HS-5 (cell line): ENCODE measurements at places on chromosomes 3 and 15.

- no peak for DNase-seq
Observed at GRCh38 chr3:185422677-185423076, 59.7 kb downstream of the MAP3K13 start.

DNA sequence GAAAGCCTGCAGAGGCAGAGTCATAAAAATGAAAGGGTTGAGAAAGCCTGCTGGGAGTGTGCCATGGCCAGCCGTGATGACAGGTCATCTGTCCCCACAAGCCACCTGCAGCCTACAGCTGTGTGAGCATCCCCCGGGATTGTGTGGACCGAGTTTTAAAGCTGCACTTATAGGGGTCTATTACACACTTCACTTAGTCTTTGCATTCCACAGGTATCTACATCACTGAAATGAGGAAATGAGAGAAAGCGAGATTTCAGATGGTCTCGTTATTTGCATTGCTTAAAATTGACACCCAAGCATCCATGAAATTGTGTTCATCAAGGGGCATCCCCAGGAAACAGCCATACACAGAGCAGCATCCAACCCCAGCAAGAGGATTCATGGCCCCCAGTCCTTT is 137.6 kb upstream of the TRIM42 start:
- DNase-seq, result no peak

DNA sequence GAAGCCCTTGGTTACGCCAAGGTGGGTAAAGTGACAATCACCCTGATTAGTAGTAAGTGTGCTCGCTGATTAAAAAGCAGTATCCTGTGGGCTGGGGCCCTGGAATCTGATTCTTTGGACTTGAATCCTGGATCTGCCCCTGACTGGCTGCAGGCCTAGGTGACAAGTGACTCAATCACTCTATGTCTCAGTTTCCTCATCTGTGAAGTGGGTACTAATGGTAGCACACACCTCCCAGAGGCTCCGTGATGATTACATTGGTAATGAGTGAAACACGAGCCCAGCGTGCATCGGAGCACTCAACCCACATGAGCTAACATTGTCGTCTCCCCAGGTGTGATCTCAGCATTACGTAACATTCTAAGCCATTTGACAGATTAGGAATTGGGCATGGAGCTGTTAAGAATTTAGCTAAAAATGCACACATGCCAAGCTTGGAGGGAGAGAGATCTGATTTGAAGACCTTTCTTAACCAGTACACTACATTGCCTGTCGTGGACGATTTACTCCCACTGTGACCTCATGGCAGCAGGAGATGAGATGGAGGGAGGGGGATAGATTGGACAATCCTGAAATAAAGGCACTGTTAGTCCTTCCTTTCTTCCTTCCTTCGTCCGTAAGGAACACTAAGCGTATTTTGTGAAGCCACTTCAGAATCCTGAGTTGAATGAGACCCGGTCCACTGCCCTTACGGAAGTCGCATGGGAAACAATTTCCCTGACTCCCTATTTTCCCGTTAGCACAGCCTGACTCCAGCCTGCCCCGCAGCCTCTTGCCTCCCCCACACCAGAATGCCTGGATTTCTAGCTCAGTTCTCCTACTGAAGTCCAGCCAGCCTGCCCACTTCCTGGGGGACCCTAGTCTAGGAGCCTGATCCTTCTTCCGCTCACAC is 32.1 kb downstream of the MGLL start:
- DNase-seq, result no peak

DNA sequence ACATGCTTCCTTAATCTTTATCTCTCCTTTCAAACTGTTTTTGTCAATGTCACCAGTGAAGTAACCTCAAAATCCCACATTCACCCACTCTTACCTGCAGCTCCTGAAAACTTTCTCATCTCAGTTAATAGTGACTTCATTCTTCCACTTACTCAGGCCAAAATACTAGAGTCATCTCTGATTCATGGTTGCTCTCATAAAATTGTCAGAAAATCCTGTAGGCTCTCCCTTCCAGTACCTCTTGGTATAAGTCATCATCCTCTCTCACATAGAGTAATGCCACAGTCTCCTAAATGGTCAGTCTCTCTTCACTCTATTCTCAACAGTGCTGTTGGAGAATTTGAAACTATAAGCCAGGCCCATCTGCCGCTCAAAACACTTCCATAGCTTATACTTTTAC is 34.9 kb upstream of the POU1F1 start:
- DNase-seq, result peak; percentile 46

- DNase-seq, result no peak
Observed at GRCh38 chr15:32886459-32886858, 168.7 kb downstream of the GREM1 start.

- no peak for DNase-seq
Observed at GRCh38 chr15:74134387-74135027, 4.1 kb downstream of the ISLR2 start.

- DNase-seq, result no peak
Observed at GRCh38 chr15:82923744-82924143, 28.8 kb downstream of the HOMER2 start.

DNA sequence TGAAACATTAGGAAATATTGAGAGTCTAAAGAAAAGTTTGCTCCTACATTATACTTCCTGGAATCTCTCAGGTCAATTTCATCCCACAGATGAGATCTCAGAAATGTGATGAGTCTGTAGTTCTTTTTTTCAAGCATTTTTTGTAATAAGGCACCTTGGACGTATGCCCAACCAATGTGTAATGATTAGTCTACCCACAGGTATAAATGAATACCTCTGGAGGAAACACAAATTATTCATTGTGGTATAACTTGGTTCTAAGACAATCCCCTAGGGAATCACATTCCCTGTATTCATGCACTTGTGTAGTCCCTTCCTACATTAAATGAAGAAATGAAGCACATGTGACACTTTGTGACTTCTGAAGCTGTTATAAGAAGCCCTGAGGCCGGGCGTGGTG is 596.2 kb upstream of the UBE2E2 start:
- peak; percentile 30 for DNase-seq

DNA sequence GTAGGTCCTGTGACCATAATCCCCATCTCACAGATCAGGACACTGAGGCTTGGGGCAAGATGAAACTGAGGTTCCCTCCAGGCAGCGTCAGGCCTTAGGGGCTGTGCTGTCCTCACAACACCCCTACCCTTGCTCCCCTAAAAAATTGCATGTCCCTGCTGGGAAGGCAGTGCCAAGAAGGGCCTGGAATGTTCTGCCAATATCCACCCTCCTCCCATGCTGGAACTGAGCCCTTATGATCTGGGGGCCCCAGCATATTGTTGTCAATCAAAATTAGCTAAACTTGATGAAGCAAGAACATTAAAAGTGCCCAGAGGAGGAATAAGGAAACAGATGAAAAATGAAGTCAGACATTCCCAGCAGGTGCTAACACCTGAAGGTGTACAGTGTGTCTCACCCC is 13.4 kb upstream of the RTP3 start:
- no peak for DNase-seq

DNA sequence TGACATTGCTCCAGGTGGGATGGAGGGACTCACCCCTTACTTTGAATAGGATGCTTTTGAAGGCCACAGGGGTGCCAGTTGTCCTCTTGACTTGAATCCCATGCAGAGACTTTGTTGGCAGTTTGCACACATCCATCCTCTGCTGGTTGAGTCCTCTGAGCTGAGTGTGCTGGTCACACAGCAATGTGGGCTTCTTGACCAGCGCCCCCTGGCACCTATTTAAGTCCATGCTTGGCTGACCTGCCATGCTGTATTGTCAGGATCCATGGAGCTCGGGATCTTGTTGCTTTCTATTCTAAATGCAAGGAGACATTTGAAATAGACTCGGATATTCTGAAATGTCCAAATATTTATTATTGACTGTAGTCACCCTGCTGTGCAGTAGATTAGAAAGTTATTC is 19.8 kb downstream of the RAB7A start:
- no peak for DNase-seq

DNA sequence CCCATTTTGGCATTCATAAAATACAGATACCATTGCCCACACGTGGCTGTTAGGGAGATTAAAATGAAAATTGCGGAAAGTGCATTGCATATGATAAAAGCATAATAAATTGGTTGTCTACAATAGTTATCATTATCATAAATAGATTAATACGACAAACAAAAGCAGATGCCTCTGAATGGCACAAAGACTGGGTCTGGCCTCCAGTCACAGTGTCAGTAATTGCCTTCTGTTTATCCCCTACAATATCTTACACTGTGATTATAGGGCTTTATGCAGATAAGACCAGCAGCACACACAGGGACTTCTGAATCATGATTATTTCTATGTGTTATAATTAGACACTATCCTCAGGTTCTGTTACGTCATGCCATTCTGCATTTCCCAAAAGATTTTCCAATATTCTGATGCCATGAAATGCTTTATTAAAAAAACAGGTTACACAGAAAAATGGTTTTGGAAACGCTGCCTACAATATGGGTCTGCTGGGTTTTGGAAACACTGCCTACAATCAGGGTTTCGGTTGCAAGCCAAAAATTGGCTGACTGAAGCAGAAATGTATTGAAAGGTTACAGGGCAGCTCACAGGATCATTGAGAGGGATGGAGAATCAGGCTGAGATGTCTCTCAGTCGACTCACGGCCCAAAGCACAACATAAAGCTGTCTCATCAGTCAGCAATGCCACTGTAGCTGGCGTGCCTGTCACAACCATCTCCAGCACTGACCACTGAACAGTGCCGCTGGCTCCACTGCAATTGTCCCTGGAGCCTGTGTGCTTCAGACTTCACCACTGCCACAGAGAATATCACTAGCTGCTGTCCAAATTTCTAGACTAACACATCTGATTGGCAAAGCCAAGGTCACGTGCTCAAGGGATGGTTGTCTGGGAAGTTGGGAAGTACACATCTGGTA is 248.1 kb downstream of the ERC2 start:
- DNase-seq, result peak; percentile 15

DNA sequence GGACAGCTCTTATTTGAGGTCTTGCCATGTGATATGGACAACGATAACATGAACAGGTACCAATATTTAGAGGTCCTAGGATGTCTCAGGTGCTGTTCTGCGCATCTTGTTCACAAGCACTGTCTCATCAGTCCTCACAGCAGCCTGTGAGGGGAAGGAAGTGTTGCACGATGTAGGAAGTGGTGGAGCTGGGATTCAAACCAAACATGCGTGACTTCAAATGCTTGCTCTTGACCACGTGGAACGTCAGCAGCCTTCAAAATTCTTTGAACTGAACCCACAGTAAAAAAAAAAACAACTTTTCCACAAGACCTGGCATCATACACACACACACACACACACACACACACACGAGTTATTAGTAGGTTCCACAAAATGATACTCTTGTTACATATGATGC is 153.4 kb upstream of the SMAD3 start:
- no peak for DNase-seq

DNA sequence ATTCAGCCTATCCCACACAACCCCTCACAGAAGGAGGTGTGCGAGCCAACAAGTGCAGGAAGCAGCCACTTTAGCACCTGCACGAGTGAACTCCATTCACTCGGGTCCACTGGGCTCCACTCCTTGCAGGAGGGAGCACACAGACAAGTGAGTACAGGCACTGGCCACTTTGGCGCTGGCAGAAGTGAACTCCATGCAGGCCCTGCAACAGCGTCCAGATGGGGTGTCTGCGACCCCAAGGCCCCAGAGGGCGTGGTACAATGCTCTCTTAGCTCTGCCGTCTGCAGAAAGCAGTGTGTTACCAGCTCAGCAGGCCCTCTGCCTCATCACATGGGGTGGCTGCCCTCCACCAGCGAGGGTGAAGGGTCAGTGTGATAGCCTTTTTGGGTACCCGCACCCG is 388.0 kb upstream of the CNTN4 start:
- DNase-seq, result no peak
